Activated CD8-positive, alpha-beta T cell treated with anti-CD3 and anti-CD28 coated beads for 36 hours (primary cell): ENCODE measurements at places on chromosomes 2 and 18. TPM values are rescaled to one million over a fixed set of nuclear protein-coding genes. Genes with fewer than 3 reads are reported as not detected.
A peak's percentile ranks its signal among the peaks of the same experiment; 100 is the strongest.

DNA sequence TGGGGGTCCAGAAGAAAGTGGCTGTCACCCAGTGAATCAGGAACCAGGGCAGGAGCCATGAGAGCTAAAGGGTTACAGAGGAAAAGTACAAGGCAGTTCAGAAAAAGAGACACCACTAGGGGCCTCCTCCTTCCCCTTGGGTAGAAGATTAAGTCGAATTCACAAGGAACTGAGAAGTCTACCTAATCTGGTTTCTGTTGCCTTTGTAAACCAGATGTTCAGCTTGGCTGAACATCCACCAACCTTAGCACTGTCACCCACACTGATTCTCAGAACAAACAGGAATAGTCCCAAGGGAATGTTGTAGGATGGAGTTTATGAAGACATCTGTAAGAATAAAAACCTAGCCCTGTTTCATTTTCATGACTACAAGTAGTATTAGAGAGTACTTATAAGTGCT, 90.4 kb upstream of the NOSTRIN start:
- DNase-seq = no peak

DNA sequence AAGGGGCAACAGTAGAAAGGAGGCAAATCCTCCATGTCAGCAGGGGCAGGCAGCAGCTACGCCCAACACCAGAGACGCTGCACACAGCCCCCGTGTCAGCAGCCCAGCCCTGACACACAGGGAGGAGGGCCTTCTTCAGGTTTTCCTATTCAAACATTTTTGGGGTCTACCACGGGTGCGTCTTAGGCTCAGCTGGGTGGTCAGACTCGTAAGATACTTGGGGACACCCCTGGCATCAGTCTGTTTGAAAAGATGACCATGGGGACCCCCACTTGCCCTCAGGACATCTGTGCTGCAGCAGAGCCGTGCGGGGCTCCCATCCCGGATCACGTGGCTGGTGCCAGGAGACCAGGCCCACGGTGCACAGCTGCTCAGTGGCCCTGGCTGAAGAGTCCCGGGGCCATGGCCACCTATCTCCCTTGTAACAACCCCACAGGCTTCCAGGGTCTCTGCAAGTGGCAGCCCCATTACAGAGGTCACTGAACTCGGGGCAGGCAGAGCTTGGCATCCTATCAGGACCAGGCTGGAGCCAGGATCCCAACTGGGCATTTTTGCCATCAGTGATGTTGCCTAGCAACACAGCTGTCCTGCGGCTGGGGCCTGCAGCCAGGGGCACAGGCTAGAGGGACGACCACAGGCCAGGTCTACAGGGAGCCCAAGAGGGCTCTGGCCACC, 82.5 kb downstream of the EDAR start:
- DNase-seq = no peak

DNA sequence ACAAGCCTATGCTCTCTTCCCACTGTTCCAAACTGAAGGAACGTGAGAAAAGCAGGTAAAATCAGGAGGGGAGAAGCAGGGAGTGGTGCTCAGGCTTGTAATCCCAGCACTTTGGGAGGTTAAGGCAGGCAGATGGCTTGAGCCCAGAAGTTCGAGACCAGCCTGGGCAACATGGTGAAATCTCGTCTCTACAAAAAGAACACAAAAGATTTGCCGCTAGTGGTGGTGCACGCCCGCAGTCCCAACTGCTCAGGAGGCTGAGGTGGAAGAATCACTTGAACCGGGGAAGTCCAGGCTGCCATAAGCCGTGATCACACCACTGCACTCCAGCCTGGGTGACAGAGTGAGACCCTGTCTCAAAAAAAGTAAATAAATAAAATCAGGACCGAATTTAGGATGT, 1.3 kb upstream of the TMSB10 start:
- DNase-seq = peak; percentile 49

DNA sequence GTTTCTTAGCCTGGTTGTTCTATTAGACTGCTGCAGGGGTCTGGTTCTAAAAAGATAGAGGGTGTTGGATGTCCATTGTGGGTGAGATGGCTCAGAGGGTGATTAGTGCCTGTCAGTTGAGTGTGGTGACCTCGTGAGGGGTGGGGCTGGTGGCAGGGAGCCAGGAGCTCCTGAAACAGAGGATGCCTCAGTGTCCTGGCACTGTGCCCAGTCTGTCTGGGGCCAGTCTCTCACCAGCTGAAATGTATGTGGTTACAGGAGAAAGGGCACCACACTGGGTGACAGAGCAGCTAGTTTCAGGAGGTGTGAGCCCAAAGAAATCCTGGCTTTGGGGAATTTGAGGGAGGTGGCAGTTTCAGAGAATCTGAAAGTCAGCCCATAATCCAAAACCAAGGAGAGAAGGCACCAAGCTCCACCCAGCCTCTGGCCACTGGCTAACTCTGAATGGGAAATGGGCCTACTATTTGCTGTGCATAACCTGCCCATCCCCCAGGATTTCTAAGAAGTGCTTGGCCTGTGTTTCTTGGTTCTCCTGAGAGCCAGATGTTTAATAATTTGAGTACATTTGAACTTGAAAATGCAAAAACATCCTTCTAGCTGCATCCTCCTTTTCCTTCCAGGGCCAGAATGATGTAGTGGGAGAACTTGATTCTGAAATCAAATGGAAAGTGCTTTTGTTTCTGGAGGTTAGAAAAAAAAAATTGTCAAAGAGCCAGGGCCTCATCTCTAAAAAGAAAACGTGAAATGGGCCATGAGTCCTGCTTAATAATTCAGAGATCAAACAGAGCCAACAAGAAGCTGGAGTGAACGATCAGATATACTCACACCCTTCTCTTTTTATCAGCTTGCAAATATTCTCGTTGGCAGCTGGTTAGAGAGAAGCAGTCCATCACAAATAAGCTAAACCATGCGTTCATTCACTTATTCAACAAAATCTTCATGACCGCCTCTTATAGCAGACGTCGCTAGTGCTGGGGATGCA, 92.3 kb downstream of the B3GNT2 start:
- DNase-seq = peak; percentile 89

- no peak for DNase-seq
Observed at GRCh38 chr2:9311488-9311887, 104.9 kb downstream of the ASAP2 start.

DNA sequence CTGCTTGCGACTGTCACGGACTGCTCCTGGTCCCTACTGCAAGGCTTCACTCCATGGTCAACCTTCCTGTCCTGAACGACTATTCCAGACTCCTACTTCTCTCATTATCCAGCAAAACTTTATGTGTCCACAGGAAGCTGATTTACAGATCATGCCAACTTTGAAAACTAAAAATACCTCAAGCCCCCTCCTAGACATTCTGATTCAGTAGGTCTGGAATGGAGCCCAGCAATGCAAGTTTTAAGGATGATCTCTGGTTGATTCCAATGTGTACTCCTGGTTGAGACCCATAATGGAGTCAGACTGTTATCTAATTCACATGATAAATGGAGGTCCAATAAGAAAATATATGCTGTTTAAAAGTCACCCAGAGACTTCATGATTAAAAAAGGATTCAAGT, 13.1 kb upstream of the LRATD1 start:
- no peak for DNase-seq

B3GNT7 gene
- total RNA-seq = not detected

ANKRD30B gene
- not detected for total RNA-seq

GRCh38 chr2:21070341-21071257, 26.7 kb upstream of the APOB start:
- no peak for DNase-seq

IL36RN gene
- not detected for total RNA-seq

GRCh38 chr2:233429175-233429897, 75.0 kb downstream of the DGKD start:
- DNase-seq = no peak

WDCP gene
- total RNA-seq = 23.0 TPM

L3MBTL4 gene
- total RNA-seq = not detected

DNA sequence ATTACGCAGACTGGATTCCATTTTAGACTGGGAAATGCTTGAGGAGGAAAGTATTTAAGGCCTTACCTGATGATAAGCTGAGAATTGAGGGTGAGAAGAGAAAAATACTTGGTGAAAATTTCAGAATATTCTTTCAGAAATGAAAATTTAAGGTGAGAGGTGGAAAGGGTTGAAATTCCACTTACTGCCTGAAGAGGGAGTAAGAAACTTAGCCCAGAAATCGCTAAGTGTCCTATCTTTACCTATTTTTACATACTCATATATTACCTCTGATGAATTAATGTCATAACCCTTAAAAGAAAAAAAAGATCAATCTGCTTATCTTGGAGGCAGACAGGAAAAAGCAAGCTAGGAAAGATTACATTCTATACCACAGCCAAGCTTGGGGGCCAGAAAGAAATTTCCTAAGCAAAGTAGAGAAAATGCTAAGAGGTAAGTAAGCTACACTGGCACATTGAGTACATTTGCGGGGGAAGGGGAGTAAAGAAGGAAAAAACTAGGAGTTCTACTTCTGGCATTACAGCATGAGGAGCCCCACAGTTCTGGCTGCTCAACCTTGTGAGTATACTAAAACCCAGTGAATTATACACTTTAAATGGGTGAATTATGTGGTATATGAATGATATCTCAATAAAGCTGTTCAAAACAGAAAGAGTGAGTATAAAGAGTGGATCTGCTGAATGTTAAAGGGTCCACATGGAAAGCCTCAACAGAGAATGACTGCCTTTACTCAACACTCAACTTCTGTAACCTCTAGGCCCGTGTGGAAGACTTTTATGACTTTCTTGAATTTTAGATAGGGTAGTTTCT, 33.8 kb downstream of the SMC6 start:
- DNase-seq = no peak

DNA sequence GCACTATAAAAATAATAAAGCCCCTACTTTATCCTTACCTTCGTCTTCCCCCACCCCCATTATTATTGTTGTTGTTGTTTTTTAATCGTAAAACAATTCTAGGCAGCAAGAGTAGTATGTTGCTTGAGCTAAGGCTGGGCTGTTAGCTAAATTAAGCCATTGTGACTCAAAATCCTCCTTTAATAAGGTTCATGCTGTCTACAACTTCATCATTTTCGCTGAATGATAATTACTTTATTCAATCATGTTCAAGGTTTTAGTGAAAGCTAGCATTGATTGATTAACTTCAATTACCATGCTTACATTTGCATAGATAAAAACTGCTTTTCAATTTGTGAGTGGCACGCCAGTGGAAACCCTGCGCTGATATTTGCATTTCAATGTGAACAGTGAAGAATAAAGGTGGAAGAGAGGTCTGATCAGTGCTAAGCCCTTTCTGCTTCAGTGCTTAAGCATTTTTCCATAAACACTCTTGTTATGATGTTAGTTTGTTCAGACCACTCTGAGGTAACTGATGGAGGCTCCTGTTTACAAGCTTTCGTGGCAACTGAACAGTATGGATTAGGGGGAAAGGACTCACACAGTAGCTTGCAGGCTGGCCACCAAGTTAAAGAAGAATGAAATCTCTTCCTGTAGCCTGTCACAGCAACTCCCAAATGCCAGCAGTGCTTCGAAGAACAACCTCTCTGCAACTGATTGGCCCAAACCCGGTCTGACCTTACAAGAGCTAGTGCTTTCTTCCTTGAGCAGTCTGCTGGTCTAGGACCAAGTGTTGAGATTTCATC, 156.8 kb downstream of the GPD2 start:
- no peak for DNase-seq

GRCh38 chr2:72915907-72916742, 1.2 kb upstream of the EMX1 start:
- DNase-seq = peak; percentile 62

NLRC4 gene
- total RNA-seq = not detected

PROKR1 gene
- total RNA-seq = not detected

- peak; percentile 61 for DNase-seq
Observed at GRCh38 chr2:44753552-44754285, 187.8 kb upstream of the SIX3 start.

TIGD1 gene
- total RNA-seq = 8.7 TPM

ABHD1 gene
- 0.36 TPM for total RNA-seq
